ENCODE measurements at places on chromosomes 6 and 20.

DNA sequence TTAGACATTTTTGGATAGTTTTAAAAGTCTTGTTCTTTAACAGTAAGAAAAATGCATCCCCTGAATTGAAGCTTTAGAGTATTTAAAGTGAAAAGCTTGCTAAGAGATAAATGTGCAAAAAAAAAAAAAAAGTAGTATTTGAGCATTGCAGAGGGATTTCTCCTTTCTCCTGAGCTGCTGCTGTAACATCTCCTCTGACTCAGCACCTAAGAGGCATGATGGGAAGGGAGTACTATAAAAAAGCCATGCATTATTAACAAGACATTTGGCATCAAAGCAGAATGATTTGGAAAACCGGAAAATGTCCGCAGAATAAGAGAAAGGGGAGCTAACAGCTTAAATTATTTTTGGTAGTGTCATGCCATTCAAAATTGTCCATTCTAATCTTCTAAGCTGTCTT lies 27.9 kb downstream of the B4GALT5 start:
- DNase-seq = no peak

- DNase-seq = no peak
Measured at GRCh38 chr6:13881621-13882165, 43.1 kb upstream of the RNF182 start.

DNA sequence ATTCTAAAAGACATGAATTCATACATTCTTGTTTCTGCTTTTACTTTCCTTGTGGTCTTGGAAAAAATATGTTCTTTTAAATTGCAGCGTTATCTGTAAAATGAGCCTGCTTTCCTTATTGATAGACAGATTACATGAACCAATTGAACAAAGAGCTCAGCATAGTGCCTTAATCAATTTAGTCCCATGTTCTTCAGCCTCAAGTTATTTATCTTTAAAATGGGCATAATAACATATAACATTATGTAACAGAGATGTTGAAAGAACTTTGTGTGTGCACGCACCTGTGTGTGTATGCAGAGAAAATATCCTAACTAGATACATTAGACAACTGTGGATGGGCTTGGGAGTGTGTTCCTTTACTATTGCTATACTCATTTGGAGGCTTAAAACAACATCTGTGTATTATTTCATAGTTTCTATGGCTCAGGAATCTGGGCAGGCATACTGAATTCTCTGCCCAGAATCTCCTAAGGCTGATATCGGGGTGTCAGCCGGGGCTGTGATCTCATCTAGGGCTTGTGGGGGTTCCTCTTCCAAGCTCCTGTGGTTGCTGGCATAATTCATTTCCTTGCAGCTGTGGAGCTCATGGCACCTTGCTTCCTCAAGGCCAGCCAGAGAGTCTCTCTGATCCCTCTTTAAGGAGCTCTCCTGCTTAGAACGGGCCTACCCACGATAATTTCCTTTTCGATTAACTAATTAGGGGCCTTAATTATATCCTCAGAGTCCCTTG lies 194.1 kb downstream of the ARID1B start:
- DNase-seq = no peak

DNA sequence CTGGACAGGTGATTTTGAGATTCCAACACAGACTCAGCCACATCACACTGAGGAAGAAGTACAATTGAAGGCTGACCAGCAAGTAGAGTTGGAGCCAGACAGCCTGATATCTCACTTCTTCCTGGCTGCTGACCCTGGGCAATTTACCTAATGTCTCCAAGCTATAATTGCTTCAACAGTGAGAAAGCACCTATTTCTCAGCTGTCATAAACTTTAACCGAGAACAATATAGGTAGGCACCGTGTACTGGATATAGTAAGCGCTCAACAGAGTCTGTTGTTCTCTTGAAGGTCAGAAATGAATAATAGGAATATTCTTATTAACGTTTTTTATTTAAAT lies 28.3 kb downstream of the STX7 start:
- no peak for DNase-seq

Measured in renal pelvis (tissue), 12 donors.